GM23248 (cell line): ENCODE measurements at places on chromosomes 11 and 22. TPM values are rescaled to one million over a fixed set of nuclear protein-coding genes. Genes with fewer than 3 reads are reported as not detected.

Gene MMP10
- 0.97 and 2.3 TPM in 2 replicates for total RNA-seq

Gene ANO9
- not detected in 2 replicates for total RNA-seq

GRCh38 chr22:23899042-23899745, 5.0 kb downstream of the MIF start:
- DNase-seq = no peak
- H3K4me1 ChIP-seq = 0 out of 2 replicates have a peak, but pooled peaks cover 5% of the 10 kb centered on the region
- H3K27ac ChIP-seq = no peak overlapping the region
- H3K4me3 ChIP-seq = no peak overlapping the region
- no peaks in the 10 kb centered on the region for H3K27me3 ChIP-seq
- peaks cover 12% of the 10 kb centered on the region; the same call in 1 of the 2 replicates for H3K36me3 ChIP-seq

- no peaks in the 10 kb centered on the region for H3K36me3 ChIP-seq
- DNase-seq = peak; percentile 29
- no peak overlapping the region for H3K27ac ChIP-seq
Measured at GRCh38 chr11:1534682-1535081, 37.4 kb downstream of the DUSP8 start.

- no peak overlapping the region for H3K27ac ChIP-seq
- DNase-seq = no peak
- peaks cover 43% of the 10 kb centered on the region for H3K27me3 ChIP-seq
Measured at GRCh38 chr11:77438487-77438886, 35.4 kb downstream of the PAK1 start.

DNA sequence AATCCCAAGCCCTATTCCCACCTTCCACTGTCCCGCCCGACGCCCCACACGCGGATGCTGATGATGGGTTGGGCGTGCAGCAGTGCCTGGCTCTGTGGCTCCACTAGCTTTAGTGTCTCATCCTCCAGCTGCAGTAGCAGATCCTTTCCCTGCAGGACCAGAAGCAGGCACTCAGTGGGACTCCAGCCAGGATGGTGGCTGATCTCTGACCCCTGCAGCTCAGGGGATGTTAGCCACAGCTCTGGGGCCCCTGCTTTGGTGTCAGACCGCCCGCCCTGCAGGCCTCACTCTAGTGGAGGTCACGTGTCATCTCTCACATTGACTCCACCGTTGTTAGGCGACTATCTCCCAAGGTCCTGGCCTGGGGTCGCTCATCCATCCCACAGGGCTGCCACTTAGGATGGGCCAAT, 11.8 kb downstream of the SMPD1 start:
- DNase-seq = no peak
- H3K4me1 ChIP-seq = peaks cover 12% of the 10 kb centered on the region
- H3K27me3 ChIP-seq = no peaks in the 10 kb centered on the region
- H3K36me3 ChIP-seq = no peaks in the 10 kb centered on the region
- no peak overlapping the region for H3K4me3 ChIP-seq

- 0 out of 2 replicates have a peak, but pooled peaks cover 10% of the 10 kb centered on the region for H3K36me3 ChIP-seq
- H3K4me3 ChIP-seq = no peak overlapping the region
- peak; percentile 14 for DNase-seq
- peaks cover 19% of the 10 kb centered on the region for H3K4me1 ChIP-seq
- H3K27ac ChIP-seq = no peak overlapping the region
Measured at GRCh38 chr11:43802509-43802908, 78.1 kb upstream of the ALKBH3 start.

- H3K4me1 ChIP-seq = no peaks in the 10 kb centered on the region
- peak; percentile 26 for DNase-seq
- no peak overlapping the region for H3K27ac ChIP-seq
Measured at GRCh38 chr11:57476757-57477506, 16.6 kb downstream of the RTN4RL2 start.

DNA sequence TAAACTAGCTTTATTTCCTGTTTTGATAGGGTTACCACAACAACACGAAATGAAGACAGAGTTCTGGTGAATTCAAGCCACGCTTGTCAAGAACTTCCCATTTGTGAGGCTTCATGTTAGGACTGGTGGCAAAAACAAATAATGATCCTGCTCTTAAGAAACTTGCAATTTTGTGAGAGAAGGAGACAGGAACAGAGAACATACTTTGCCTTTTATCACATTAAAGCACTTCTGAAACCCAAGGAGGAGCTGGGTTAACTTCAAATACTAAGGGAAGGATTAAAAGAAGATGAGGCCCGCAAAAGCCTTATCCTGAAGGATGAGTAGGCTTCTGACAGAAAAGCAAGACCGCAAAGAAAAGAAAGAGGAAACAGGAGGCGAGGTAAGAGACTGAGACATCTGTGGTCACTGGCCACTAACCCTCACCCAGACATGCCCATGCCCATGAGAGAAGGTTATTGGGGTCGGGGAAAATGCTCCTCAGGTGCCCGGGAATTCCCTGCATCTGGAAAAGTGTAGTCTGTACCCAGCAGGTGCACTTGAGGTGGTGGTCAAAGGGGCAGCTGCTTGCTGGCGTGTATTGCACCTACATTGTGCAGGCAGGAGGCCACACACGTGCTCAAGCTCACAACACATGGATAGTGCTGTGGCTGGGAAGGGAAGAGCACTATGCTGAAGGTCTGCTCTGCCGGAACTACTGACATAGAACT, 50.5 kb downstream of the MAPK1 start:
- H3K36me3 ChIP-seq = no peaks in the 10 kb centered on the region
- peak overlapping the region; percentile 35 for H3K4me3 ChIP-seq
- H3K4me1 ChIP-seq = peaks cover 18% of the 10 kb centered on the region

GRCh38 chr11:26806219-26806618, 84.4 kb upstream of the SLC5A12 start:
- no peak overlapping the region for H3K4me3 ChIP-seq
- H3K4me1 ChIP-seq = peaks cover 20% of the 10 kb centered on the region
- H3K27me3 ChIP-seq = no peaks in the 10 kb centered on the region
- DNase-seq = peak; percentile 78
- no peaks in the 10 kb centered on the region for H3K36me3 ChIP-seq

DNA sequence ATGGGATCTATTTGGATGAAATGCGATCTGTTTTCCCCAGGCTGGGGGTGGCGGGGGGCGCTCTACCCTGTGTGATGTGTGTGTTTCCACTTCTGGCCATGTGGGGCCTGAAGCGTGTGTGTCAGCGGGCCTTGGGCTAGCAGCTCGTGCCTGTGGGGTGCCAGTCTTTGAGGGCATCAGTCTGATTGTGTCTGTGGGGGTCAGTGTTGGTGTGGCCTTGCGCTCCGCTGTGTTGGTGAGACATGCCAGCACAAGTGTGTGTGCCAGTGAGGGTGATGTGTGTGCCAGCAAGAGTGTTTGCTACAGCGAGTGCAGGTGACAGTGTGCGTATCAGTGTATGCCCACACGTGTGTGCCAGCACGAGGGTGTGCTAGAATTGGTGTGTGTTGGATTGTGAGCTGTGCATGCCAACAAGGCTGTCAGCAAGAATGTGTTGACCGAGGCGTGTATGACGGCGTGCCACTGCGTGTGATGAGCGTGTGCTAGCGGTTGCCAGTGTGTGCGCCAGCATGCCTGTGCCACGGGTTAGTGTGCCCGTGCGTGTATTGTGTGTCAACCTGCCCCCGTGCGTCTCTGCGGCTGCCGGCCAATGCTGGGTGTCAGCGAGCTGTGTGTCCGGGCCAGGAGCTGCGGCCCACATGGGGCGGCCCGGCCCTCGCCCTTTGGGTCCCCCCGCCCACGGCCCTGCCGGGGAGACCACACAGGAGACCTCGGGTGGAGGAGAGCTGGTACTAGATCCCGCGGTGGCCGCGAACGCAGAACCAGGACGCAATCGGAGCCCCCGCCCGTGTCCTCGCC, 519 bp downstream of the ARRB1 start:
- peak overlapping the region; percentile 80 for H3K4me3 ChIP-seq
- peak; percentile 64 for DNase-seq
- H3K36me3 ChIP-seq = no peaks in the 10 kb centered on the region
- no peak overlapping the region for H3K27ac ChIP-seq
- H3K27me3 ChIP-seq = no peaks in the 10 kb centered on the region
- H3K4me1 ChIP-seq = peaks cover 17% of the 10 kb centered on the region

GRCh38 chr22:22802339-22802970, 85.2 kb upstream of the IGLL5 start:
- H3K27me3 ChIP-seq = peaks cover 9% of the 10 kb centered on the region
- no peaks in the 10 kb centered on the region for H3K4me1 ChIP-seq
- no peaks in the 10 kb centered on the region for H3K36me3 ChIP-seq
- no peak overlapping the region for H3K27ac ChIP-seq
- H3K4me3 ChIP-seq = no peak overlapping the region

DNA sequence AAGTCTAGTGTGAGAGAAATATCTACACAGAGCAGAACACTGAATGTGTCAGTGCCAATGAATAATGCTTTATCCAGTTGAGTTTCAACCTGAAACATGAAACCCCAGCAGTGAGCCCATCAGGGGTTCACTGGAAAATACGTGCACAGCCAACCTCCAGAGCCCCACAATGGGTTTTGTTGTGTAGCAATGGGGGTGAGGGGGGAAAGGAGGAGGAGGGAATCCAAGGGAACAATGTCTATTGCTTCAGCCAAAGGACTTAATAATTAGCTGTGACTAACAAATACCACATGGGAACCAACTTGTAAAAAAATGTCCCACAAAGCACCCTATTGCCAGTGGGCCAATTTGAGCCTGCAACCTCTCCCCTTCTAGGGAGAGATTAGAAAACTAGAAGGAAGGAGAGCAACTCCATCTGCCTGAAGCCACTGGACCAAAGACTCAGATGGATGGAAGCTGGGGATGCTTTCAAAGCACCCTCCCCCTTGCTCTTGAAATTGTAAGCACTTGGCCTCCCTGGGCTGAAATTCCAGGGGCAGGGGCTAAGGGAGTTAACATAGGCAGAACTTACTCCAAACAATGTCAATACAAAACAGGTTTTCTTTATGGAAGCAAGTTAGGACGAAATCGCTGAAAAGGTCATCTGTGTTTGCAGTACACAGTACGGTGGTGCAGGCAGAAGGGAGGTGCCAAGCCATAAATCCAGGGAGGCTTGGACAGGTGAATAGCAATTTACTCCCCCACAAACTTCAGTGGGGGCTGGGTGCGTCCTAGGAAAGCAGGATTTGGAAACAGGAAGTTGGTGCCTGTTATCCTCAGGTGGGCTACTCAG, 99.8 kb downstream of the ARL14EP start:
- H3K4me1 ChIP-seq = no peaks in the 10 kb centered on the region
- no peak overlapping the region for H3K27ac ChIP-seq
- DNase-seq = no peak
- no peak overlapping the region for H3K4me3 ChIP-seq
- H3K36me3 ChIP-seq = no peaks in the 10 kb centered on the region
- no peaks in the 10 kb centered on the region for H3K27me3 ChIP-seq

GRCh38 chr11:100866453-100866852, 179.4 kb downstream of the ARHGAP42 start:
- H3K4me1 ChIP-seq = peaks cover 10% of the 10 kb centered on the region
- H3K4me3 ChIP-seq = no peak overlapping the region
- no peaks in the 10 kb centered on the region for H3K36me3 ChIP-seq
- H3K27ac ChIP-seq = no peak overlapping the region
